Suppressor macrophage (primary cell): ENCODE measurements at places on chromosomes 2 and 18.

DNA sequence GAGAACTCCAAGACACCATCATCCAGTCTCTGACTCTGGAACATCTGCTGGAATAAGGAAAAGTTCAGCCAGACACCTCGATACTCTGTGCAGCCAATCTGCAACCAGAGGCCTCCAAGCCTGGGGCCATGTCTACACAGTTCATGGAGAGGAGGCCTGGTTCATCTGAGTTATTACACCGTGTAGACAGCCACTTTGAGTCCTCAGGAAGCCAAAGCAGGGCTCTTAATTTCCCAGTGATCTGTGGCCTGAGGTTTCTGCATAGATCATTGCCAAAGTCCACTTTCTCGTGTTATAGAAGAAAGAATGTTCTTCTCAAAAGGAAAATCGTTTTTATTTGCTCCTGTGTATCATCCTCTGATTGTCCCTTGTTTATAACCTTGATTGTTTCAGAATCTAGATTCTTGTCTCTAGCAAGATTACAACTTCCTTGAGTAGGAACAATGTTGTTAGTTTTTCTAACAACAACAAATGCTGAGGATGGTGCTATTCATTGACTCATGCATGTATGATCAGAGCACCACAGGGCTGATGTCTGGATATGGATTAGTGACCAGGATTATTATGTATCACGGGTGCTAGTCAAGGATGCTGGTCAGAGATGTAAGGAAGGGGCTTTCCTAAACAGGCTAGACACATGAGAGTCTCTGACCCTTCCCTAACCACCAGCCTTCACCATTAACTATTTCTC lies 30.7 kb upstream of the MARCO start:
- no peak for DNase-seq

DNA sequence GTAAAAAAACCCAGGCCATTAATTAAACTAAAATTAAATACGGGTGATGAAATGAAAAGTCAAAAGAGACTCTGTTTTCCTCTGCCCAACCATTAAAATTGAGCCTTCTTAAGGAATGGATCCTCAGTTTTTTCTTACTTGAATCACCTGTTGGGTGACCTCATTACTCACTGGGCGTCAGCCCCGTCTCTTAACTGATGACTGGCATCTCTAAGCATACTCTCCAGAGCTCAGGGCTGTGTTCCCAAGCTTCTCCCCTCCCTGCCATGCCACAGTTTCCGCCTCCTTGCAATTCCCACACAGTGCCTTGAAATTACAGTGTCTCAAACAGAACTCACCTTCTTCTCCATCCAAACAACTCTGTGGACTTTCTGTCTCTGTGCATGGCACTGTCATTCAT lies 421.1 kb upstream of the CELF4 start:
- no peak for DNase-seq

DNA sequence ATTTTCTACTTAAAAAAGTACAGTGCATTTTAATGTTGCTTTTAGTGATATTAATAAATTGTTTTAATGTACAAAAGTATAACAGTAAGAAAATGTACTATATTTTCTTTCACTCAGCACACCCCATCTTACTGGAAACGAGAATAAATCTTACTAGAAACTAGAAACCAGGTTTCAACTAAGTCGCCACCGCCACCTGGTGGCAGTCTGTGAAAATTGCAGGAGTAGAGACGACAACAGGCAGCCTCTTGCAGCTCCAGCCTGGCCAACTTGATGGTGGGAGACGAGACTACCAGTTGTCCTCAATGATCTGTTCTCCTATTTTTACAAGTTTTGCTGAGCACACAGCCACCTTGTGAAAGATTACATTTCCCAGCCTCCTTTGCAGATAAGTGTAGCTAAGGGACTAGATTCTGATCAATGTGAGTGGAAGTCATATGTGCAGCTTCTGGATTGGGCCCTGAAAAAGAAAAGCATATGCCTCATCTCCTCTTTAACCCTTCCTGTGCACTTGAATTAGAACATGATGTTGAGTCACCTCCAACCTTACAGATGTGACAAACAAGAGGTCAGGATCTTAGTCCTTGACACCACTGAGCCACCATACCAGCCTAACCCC lies 8.7 kb downstream of the OTOF start:
- peak; percentile 88 for DNase-seq

- no peak for DNase-seq
Measured at GRCh38 chr2:158940356-158940755, 28.1 kb upstream of the TANC1 start.

- DNase-seq, result no peak
Measured at GRCh38 chr2:208025814-208026184, 472 bp upstream of the PLEKHM3 start.

DNA sequence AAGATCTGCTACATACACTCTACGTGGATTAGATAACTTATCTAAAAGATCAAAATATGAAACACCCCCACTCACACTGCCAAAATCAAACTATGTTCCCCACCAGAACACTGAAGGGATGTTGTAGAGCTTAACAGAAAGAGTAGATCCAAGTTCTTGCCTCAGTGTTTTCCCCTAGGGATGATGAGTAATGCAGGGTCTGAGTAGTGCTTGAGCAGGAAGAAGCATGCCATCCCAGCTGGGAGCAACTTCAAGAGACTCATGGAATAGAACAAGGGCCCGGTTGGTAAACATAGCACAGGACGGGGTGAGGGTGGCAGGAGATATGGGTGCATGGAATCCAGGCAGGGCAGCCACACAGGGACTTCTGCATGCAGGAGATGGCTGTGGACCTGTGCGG lies 74.3 kb downstream of the SNTG2 start:
- no peak for DNase-seq

- no peak for DNase-seq
Measured at GRCh38 chr2:101895039-101895438, 96.7 kb upstream of the IL1R2 start.
